ENCODE measurements at places on chromosomes 5 and 9.

- DNase-seq: peak; percentile 13
These were observed 5.7 kb downstream of the GPBP1 start for GRCh38 chr5:57179262-57180200.

DNA sequence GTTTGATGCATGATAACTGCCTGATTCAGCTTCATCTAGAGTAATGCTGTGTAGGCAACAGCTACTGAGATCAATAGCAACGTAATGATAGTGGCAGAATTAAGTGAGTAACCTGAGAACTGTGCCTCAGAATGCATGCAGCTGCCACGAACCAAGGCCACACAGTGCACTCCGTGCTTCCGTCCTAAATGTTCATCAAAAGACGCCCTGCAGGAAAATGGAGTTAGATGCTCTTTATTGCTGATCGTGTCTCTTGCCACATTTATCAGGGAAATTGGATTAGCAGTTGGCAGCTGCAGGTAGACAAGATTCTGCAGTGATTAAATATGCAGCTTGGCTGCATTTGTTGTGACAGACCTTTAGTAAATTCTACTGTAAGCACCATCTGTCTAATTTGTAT is 107.7 kb upstream of the TLX3 start:
- peak; percentile 2 for DNase-seq

DNA sequence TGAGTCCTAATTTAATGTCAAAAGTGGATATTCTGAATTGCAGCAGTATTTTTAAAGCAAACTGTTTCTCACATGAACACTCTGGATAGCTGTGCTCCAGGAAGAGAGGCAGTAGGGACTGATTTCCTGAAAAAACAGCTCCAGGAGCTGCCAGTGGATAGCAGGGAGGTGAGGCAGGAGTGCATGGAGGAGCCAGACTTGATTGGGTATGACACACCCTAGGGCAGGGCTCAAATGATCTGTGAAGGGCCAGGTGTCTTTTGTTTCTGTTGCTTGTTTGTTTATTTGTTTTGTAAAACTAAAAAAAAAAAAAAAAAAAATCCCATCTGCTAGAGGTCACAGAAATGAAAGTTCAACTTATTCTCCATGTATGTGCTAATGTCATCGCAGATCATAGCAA is 83.4 kb downstream of the ADRB2 start:
- DNase-seq: no peak

- DNase-seq: no peak
These were observed 96.3 kb downstream of the CD180 start for GRCh38 chr5:67100301-67100700.

- DNase-seq: no peak
These were observed 2.0 kb upstream of the CDC14B start for GRCh38 chr9:96621618-96622017.

GRCh38 chr5:178332210-178332641 is 99.6 kb upstream of the PHYKPL start:
- no peak for DNase-seq
